Activated T-cell treated with anti-CD3 and anti-CD28 coated beads, Interleukin-2, amount 50 U/mL, for 4 hours (primary cell): ENCODE measurements at places on chromosomes 7 and 10.

GRCh38 chr7:158106272-158106671 lies 481.4 kb downstream of the PTPRN2 start:
- no peak for DNase-seq

DNA sequence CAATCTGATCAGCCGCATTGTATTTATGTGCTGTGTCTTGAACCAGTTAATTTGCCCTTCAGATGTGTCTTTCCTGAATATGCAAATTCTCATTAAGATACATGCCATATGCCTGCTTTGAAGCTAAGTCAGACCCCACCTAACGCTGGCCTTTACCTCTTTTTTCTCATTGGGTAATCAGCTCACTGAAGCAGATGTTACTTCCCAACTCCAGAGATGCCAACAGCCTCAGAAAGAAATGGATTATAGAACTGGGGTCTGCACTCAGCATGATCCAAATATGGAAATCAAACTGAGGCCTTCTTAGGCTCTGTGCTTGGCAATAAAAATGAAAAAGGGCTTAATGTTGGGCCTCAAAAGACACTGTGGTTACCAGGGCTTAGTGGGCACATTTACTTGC lies 113.9 kb downstream of the FZD1 start:
- no peak for DNase-seq

- no peak for DNase-seq
These were observed 597 bp downstream of the SND1 start for GRCh38 chr7:127652333-127653248.

DNA sequence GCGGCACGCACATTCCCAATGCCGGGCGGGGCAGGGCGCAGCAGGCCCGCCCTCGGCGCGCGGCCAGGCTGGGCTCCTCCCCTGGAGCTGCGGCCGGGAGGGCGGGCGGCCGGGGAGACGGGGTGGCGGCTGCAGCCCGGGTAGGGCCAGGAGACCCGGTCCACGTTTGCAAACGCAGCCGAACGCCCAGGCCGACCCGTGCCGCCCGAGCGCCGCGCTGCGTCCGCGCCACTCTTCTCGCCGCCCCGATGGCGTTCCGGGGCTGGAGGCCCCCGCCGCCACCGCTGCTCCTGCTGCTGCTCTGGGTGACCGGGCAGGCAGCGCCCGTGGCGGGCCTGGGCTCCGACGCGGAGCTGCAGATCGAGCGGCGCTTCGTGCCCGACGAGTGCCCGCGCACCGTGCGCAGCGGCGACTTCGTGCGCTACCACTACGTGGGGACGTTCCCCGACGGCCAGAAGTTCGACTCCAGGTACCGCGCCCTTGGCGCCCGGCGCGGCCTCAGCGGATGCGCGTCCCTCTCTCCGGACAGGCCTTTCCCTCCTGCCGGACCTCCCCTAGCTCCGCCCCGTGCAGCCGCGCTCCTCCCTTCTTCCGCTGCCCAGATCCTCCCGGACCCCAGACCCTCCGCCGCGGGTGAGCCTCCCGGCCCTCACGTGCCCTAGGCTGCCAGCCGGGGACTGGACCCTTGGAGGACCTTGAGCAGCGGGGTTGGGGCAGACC lies at the start of gene FKBP9:
Gene FKBP9, plus strand, starts transcription at position 115 of the 720 bp plus-strand sequence. Its CDS starts 134 bp downstream, at position 249.
- DNase-seq: no peak

DNA sequence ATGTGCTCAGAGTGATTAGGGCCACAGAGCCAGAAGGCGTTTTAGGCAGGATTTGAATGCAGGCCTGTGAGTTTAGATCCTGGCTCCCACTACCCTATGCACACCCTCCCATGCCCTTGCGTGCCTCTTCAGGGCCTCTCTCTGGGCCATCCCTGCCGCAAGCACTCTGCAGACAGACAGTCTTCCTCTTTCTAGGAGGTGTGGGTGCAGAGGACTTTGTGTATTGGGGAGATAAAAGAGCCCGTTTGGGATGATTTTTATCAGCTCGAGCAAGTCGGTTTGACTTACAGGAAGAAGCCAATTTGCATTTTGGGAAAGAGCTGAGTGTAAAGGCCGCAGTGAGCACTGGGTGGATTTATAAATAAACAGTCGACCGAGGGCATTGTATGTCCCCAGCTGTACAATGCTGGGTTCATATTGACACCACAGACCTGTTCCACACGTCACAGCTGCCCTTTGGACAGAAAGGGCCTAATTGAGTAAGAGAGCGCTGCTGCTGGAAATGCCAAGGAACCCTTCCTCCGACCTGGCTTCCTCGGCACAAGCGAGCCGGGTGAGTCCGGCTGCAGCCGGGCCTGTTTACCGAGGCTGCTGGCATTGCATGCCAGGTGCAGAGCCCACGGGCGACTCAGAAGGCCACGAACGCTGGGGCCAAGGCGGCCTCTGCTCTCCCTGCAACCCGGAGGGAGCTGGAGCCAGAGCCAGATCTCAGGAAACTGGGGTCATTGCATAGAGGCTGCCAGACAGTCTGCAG lies 25.1 kb downstream of the ZMIZ1 start:
- no peak for DNase-seq

- no peak for DNase-seq
These were observed 185.1 kb upstream of the PRPS1L1 start for GRCh38 chr7:18212758-18213157.

- no peak for DNase-seq
These were observed 736.3 kb downstream of the POM121L12 start for GRCh38 chr7:53771701-53772100.

DNA sequence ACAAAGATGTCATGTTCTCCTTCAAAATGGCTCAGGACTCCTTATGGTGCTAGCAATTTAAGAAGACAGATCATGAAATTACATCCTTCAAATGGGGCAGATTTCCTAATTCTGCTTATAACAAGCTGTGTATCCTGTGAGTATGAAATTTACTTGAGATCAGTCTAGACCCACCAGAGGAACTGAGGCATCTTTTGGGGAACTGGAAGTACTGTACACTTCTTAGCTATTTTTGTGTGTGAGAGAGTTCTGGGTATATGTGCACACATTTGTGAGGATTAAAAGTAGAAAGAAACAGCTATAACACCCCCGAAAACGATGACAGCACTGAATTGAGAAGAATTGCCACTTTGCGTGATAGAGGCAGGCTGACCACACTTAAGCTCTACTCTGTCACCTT lies 187.0 kb upstream of the CCDC6 start:
- DNase-seq: no peak

DNA sequence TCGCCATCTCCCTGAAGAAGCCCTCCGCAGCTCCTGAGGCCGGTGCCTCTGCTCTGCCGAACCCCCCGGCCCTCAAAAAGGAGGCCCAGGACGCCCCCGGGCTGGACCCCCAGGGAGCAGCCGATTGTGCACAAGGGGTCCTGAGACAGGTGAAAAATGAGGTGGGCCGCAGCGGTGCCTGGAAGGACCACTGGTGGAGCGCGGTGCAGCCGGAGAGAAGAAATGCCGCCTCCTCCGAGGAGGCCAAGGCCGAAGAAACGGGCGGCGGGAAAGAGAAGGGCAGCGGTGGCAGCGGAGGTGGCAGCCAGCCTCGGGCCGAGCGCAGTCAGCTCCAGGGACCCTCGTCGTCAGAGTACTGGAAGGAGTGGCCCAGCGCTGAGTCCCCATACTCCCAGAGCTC lies 85.1 kb upstream of the SH2B2 start:
- no peak for DNase-seq

- no peak for DNase-seq
These were observed 24.4 kb downstream of the CRPPA start for GRCh38 chr7:16396766-16397500.

DNA sequence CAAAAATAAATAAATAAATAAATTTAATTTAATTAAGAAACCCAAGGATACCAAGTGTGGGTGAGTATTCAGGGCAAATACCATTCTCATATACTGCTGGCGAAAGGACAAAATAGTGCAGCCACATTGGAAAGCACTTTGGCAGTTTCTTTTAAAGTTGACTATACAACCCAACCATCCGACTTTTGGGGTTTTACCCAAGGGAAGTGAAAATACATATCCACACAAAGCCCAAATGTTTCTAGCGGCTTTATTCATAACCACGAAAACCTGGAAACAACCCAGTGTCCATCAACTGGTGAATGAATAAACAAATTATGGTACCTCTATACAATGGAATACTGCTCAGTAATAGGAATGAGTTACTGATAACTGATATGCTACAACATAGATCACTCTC lies 36.2 kb upstream of the OGDHL start:
- no peak for DNase-seq

DNA sequence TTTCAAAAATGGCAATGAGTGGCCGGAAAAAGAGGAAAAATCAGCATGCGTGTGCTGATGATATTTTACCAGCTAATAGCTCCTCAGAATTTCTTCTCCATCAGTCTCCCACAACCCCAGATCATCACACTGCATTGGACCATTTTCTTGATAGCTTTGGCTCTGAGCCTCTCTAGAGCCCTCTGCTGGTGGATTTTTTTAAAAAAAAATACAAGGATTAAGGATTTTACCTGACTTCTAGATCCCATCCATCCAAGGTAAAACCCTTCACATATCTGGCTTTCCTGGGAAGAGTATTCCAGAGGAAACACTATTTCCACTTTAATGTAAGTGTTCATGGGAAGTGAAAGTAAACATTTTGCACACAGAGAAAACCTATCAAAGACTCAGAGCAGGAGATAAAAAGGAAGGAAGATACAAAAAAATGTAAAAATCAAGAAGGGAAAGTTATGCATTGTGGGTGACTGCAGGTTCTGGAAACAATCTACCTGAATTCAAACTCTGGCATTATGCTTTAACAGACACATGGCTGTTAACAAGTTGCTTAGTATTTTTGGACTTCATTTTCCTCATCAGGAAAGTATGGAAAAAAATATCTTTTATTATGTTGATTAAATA lies 380.9 kb downstream of the LRRTM3 start:
- no peak for DNase-seq

GRCh38 chr7:33728873-33729551 lies 176.3 kb upstream of the BMPER start:
- no peak for DNase-seq

GRCh38 chr10:123413353-123413752 lies 252.8 kb upstream of the GPR26 start:
- no peak for DNase-seq

- no peak for DNase-seq
These were observed 18.4 kb downstream of the VSTM4 start for GRCh38 chr10:49096890-49097445.
